GM10248 (cell line): ENCODE measurements at places on chromosomes 16 and 17.

GRCh38 chr16:72427051-72427782 is 255.3 kb upstream of the PMFBP1 start:
- no peak for DNase-seq

DNA sequence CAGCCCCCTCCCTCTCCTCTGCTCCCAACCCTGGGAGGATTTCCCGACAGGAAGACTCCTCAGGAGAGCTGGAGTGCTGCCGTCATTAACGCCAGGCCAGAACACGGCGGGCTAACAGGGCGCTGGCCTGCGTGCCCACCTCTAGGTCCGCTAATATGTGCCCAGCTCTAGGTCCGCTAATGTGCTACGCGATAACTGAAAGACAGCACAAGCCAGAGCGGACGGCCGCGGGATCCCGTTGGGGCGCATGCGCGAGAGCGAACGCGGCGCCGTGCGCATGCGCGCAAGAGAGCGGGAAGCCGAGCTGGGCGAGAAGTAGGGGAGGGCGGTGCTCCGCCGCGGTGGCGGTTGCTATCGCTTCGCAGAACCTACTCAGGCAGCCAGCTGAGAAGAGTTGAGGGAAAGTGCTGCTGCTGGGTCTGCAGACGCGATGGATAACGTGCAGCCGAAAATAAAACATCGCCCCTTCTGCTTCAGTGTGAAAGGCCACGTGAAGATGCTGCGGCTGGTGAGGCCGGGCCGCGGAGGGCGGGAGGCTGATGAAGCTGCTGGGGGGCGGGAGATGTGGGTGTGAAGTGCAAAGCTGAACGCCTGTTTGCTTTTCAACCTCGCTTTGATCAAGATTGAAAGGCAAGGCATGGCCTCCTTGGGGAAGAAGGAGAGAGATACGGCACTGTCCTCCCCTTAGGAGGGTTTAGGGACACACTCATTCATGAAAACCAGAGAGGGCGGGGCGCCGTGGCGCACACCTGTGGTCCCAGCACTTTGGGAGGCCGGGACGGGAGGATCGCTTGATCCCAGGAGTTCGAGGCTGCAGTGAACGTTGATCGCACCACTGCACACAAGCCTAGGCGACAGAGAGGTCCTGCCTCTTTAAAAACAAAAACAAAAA is at the start of gene CKLF:
TSS of gene CKLF (plus strand) at position 291 of the 892 bp plus-strand sequence. CDS start at position 431, 140 bp downstream.
- peak; percentile 96 for DNase-seq

- DNase-seq: no peak
Measured at GRCh38 chr17:80393241-80393890, 21.6 kb upstream of the ENDOV start.

DNA sequence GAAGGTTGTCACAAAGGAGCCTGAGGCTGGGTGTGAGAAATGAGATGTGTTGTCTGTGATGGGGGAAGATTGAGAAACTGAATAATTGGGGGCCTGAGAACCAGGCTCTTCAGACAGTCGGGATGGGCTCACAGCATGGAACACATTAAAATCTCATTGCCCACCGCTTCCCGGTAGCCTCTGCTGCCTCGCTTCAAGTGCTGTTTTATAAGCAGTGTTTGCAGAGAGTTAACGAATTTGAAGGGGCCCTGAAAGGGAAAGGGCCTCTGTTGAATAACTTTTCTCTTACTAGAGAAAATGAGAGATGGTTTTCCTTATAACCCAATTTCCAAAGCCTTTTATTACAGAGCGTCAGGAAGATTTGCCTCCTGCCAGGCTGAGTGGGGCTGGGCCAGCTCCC is 258.8 kb upstream of the ASIC2 start:
- DNase-seq: no peak

- no peak for DNase-seq
Measured at GRCh38 chr17:33318241-33318640, 25.1 kb upstream of the ASIC2 start.

- DNase-seq: peak; percentile 28
Measured at GRCh38 chr17:60395508-60396065, 3.7 kb upstream of the USP32 start.

DNA sequence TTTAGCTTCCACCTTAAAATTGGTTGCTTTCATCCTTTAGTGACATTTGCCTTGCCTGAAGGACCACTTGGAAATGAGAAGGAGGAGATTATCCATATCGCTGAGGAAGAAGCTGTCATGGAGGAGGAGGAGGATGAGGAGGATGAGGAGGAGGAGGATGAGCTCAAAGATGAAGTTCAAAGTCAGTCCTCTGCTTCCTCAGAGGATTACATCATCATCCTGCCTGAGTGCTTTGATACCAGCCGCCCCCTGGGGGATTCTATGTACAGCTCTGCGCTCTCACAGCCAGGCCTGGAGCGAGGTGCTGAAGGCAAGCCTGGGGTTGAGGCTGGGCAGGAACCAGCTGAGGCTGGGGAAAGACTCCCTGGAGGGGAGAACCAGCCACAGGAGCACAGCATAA is 11.5 kb upstream of the TMEM106A start:
- DNase-seq: no peak

DNA sequence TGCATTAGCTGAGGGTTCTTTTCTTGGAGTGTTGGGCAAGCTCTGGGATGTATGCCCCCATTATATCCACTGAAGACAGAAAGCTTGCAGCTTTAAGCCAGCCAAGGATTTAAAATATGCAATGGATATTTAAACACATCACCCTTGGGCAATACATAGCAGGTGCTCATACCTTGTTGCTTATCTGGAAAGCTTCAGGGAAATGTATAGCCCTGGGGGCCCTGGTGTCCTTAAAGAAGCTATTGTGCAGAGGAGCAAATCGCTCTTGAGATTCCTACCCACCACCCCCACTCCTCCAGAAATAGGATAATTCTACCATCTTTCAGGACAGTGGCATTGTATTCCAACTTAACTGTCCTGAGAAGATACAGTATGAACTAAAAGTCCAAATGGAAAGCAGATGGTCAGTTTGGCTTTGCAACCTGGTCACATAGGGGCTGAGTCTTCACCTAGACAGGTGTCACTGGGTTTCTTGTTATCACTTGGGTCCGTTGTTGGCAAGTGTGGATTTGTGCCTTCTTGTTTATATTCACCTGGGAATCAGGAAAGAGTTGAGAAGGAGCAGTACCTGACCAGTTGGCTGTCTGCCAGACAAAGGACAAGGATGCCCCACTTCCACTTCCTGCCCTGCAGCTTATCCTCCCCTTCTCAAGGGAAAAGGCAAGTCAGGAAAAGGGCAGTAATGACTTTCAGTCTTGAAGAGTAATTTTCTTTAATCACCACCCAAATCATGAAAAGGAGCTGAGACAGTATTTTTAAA is 3.4 kb downstream of the ANKRD40CL start:
- DNase-seq: no peak
